Prostate gland (tissue), 2 donors: ENCODE measurements at places on chromosomes 16 and 17. TPM values are rescaled to one million over a fixed set of nuclear protein-coding genes. Genes with fewer than 3 reads are reported as not detected.
A peak's percentile ranks its signal among the peaks of the same experiment; 100 is the strongest.

GRCh38 chr17:19753661-19754463 lies 5.8 kb upstream of the ALDH3A1 start:
- no peaks in the 10 kb centered on the region for H3K27me3 ChIP-seq
- H3K36me3 ChIP-seq: no peaks in the 10 kb centered on the region
- no peaks in the 10 kb centered on the region for H3K4me1 ChIP-seq
- peak; percentile 73 for DNase-seq

- DNase-seq: no peak
- no peaks in the 10 kb centered on the region for H3K4me1 ChIP-seq
- H3K27ac ChIP-seq: no peak overlapping the region
- no peaks in the 10 kb centered on the region for H3K36me3 ChIP-seq
- H3K4me3 ChIP-seq: no peak overlapping the region
Measured at GRCh38 chr17:4221899-4222659, 41.7 kb downstream of the ANKFY1 start.

DNA sequence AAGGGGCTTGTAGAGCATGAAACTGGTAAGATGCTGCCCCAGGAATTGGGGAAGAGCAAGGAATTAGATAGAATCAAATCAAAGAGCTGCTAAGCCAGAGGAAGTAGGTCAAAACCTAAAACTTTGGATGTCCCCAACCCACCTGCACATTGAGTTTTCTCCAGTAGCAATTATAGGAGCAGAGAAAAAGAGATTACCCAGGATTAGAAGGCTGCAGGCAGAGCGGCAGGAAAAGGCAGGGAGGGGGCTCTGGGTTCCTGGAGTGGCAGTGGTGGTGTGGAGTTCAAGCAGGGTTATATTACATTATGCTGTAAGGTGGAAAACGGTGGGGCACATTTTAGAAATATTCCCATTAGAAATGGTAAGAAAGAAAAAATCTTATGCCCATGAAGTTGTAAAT lies 68.3 kb downstream of the KSR1 start:
- no peak overlapping the region for H3K27ac ChIP-seq
- no peak for DNase-seq
- H3K27me3 ChIP-seq: no peaks in the 10 kb centered on the region
- H3K36me3 ChIP-seq: no peaks in the 10 kb centered on the region
- no peak overlapping the region for H3K4me3 ChIP-seq

- H3K4me1 ChIP-seq: peaks cover 3% of the 10 kb centered on the region
- no peaks in the 10 kb centered on the region for H3K36me3 ChIP-seq
- DNase-seq: peak; percentile 14
- H3K4me3 ChIP-seq: no peak overlapping the region
- H3K27ac ChIP-seq: no peak overlapping the region
Measured at GRCh38 chr17:73089322-73090317, 2.9 kb downstream of the SLC39A11 start.

DNA sequence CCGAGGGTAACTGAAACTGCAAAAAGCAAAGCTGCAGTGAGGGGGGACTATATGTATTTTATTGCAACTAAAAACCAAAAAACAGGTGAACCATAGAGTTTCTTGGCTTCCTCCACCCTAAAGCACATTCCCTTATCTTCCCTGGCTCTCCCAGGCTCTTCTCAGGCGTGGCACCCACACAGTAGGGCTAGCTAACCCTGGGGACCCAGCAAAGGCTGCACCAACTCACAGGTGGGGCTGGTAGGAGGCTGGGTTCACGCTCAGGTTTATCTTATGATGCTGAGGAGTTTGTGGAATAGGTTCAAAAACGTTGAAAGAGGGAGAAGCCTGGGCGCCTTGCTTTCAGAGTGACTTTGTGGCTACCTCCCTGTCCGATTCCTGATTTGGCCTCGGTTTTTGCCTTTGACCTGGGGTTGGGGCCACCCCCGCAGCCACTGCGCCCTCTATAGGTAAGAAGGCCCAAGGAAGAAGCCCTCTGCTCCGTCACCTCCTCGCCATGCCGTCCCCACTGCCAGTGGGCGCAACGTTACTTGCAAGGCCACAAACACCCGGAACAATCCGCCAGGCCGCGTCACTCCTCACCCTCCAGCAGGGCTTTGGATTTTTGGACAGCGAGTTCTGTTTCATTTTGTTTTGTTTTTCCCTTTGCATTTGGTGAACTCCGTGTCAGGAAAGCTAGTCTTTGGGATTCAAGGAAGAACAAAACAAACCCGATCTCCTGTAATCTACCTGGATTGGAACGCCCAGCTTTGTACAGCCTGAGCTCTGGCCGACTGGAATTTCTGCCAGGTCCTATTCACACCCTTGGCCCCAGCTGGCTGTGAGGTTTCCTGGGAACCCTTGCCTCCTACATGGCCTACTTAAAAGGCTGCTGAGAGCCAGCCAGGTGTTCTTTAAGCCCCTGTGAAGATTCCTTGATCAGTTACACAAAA lies 60.8 kb downstream of the TBC1D16 start:
- no peaks in the 10 kb centered on the region for H3K27me3 ChIP-seq
- no peak for DNase-seq
- no peak overlapping the region for H3K4me3 ChIP-seq

- no peaks in the 10 kb centered on the region for H3K4me1 ChIP-seq
- no peaks in the 10 kb centered on the region for H3K27me3 ChIP-seq
- H3K4me3 ChIP-seq: no peak overlapping the region
- no peaks in the 10 kb centered on the region for H3K36me3 ChIP-seq
- H3K27ac ChIP-seq: peak overlapping the region; percentile 38
Measured at GRCh38 chr17:69480245-69480644, 65.7 kb downstream of the MAP2K6 start.

- no peaks in the 10 kb centered on the region for H3K4me1 ChIP-seq
- H3K4me3 ChIP-seq: no peak overlapping the region
- H3K27me3 ChIP-seq: no peaks in the 10 kb centered on the region
- H3K27ac ChIP-seq: no peak overlapping the region
- no peaks in the 10 kb centered on the region for H3K36me3 ChIP-seq
- DNase-seq: no peak
Measured at GRCh38 chr16:29891525-29892457, 7.6 kb downstream of the SEZ6L2 start.

- no peaks in the 10 kb centered on the region for H3K4me1 ChIP-seq
- no peak for DNase-seq
- no peaks in the 10 kb centered on the region for H3K27me3 ChIP-seq
- H3K27ac ChIP-seq: no peak overlapping the region
Measured at GRCh38 chr17:19359856-19360255, 2.7 kb downstream of the B9D1 start.

- DNase-seq: no peak
- H3K4me3 ChIP-seq: no peak overlapping the region
- no peak overlapping the region for H3K27ac ChIP-seq
- H3K27me3 ChIP-seq: no peaks in the 10 kb centered on the region
- no peaks in the 10 kb centered on the region for H3K4me1 ChIP-seq
- no peaks in the 10 kb centered on the region for H3K36me3 ChIP-seq
Measured at GRCh38 chr17:80513892-80514291, 30.7 kb upstream of the RPTOR start.

- no peak overlapping the region for H3K4me3 ChIP-seq
- H3K27me3 ChIP-seq: no peaks in the 10 kb centered on the region
- no peaks in the 10 kb centered on the region for H3K36me3 ChIP-seq
- H3K4me1 ChIP-seq: no peaks in the 10 kb centered on the region
Measured at GRCh38 chr17:61023996-61024395, 346.3 kb downstream of the BCAS3 start.

DNA sequence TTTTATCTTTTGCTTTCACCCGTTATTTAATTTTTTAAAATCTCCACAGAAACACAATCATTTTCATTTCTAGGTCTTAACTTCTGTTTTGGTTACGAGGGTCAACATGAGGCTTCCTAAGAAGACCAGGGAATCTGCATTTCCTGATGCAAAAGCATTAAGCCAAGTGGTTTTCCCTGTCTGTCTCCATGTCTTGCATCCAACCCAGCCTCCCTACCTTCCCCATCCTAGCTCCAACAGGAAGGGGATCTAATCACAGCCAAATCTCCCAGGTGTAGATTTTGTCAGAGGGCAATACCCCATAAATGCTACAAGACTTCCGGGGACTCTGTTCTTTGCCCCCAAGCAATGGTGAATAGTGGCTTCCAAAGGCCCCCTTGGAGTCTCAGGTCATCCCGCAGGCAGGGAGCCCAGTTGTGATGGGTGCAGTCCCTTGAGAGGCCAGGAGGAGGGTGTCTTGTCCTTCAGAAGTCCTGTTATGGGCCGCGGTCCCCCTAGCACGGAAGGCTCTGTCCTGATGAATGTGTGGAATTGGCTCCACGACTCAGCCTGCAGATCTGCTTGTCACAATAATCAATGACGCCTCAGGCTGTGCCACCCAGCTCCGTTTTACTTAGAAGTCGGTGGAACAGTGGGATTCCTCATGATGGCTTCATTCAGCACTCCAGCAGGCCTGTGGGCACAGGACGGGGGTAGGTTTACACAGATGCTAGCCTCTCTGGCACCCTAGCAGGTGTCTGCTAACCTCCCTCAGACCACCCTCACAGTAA lies 141.1 kb downstream of the RGS9 start:
- H3K27me3 ChIP-seq: no peaks in the 10 kb centered on the region
- no peaks in the 10 kb centered on the region for H3K4me1 ChIP-seq

- DNase-seq: no peak
- H3K27me3 ChIP-seq: no peaks in the 10 kb centered on the region
- no peaks in the 10 kb centered on the region for H3K36me3 ChIP-seq
- no peak overlapping the region for H3K27ac ChIP-seq
Measured at GRCh38 chr16:30478766-30479478, 6.4 kb downstream of the ITGAL start.

GRCh38 chr16:53506254-53506653 lies 3.2 kb upstream of the AKTIP start:
- H3K4me1 ChIP-seq: peaks cover 9% of the 10 kb centered on the region
- H3K4me3 ChIP-seq: no peak overlapping the region
- H3K27me3 ChIP-seq: no peaks in the 10 kb centered on the region
- no peak for DNase-seq

DNA sequence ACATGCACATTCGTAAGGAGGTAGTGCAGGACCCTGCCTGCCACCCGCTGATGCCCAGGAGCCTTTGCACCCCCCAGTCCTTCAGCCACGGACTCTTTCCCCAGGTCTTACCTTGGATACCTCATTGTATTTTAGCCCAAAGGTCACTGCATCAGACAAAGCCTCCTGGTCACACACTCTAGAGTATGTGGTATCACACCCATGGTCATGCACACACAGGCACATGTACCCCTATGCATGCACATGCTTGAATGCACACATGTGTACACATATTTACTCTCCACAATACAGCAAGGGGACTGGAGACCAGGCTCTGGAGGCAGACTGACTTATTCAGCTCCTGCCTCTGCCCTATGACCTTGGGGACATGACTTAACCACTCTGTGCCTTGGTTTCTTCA lies 357.5 kb downstream of the C16orf95 start:
- H3K27me3 ChIP-seq: peaks cover 13% of the 10 kb centered on the region
- DNase-seq: no peak
- no peaks in the 10 kb centered on the region for H3K4me1 ChIP-seq
- no peaks in the 10 kb centered on the region for H3K36me3 ChIP-seq
- H3K27ac ChIP-seq: no peak overlapping the region
- H3K4me3 ChIP-seq: no peak overlapping the region

GRCh38 chr16:87125206-87126155 lies 191.7 kb downstream of the C16orf95 start:
- peaks cover 1% of the 10 kb centered on the region for H3K27me3 ChIP-seq
- H3K4me1 ChIP-seq: no peaks in the 10 kb centered on the region
- no peak overlapping the region for H3K4me3 ChIP-seq
- no peak overlapping the region for H3K27ac ChIP-seq

DNA sequence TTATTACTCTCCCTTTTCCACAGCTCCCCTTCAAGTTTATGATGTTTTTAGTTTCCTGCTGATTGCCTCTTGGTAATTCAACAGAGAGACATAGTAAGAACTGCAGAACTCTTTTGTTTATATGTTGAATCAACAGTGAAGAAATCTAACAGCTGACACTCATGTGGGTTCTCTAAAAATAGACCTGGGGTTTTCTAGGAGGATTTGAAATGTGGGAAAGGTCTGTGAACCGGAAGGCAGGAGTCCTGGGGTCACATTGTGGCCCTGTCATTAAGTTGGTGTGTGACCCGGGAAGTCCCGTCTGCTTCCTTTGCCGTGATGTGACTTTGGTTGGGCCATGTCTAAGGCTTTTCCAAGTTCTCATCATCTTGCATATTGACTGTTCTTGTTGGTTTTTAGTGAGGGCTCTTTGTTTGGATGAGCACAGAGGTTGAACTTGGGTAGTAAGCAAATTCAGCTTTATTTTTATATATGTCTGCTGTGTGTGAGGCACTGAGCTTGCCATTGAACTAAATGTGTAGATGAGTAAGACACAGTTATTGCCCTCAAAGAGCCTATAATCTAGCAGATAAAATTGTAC lies 48.5 kb upstream of the HS3ST3A1 start:
- DNase-seq: no peak
- no peaks in the 10 kb centered on the region for H3K36me3 ChIP-seq
- no peak overlapping the region for H3K27ac ChIP-seq

DNA sequence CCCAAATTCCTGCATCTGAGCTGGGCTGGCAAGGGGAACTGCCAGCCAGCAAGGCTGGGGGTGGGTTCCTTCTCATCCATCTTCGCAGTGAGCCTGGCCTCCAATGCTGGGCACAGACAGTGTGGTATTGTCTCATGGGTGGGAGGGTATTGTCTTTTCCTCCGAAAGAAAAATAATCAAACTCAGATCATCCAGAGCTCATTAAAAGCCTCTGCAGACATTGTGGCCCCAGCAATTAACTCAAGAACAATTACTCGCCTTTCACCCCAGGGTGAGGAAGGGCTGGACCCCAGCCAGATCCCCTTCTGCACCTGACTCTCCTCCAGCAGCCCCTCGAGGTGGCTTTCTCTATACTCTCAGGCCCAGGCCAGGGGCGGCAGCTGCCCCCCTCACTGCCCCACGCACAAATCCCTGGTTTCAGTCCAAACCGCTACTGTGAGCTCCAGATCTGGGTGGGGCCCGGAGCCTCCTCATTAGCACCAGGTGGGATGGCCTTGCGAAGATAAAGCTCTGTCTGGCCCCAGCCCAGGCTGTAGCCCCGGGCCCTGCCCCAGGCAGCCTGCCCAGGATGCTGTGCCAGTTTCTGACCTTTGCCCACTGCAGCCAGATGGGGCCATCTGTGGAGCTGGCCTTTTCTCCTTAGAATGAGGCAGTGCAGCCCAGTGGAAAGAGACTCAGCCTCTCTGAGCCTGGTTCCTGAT lies 2.3 kb upstream of the KRT15 start:
- no peaks in the 10 kb centered on the region for H3K27me3 ChIP-seq
- peaks cover 8% of the 10 kb centered on the region for H3K4me1 ChIP-seq
- peak overlapping the region; percentile 3 for H3K27ac ChIP-seq
- H3K36me3 ChIP-seq: no peaks in the 10 kb centered on the region

Gene CCL5
- total RNA-seq: 1.2 TPM

Gene SLC52A1
- 1.7 TPM for total RNA-seq

Gene GDPD3
- total RNA-seq: 0.91 TPM

Gene CA5A
- not detected for total RNA-seq
